M059J (cell line): ENCODE measurements at places on chromosomes 5 and 9. TPM values are rescaled to one million over a fixed set of nuclear protein-coding genes. Genes with fewer than 3 reads are reported as not detected.
A peak's percentile ranks its signal among the peaks of the same experiment; 100 is the strongest.

DNA sequence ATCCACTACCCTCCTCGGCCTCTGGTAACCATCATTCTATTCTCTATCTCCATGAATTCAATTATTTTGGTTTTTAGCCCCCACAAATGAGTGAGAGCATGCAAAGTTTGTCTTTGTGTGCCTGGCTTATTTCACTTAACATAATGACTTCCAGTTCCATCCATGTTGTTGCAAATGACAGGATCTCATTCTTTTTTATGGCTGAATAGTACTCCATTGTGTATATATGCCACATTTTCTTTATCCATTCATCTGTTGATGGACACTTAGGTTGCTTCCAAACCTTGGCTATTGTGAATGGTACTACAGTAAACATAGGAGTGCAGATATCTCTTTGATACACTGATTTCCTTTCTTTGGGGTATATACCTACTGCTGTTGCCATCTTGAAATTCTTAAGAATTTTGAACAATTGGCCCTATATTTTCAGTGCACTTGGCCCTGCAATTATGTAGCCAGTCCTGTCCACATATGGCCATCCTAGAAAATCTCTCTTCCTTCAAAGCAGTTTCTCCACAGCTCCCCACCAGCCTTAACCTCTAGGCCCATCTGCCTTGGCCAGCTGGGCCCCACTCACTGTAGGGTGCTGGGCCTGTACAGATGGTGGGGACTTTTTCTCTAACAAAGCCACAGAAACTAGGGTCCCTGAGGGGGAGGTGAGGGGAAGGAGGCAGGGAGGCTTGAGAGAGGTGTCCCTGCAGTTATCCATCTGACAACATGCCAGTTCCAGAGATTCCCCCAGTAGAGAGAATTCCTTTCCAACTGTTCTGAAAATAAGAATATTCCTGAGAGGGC is 81.9 kb upstream of the LHFPL2 start:
- no peak for DNase-seq

The C6 gene
- 0.17 and 1.6 TPM in 2 replicates for total RNA-seq

The CREBRF gene
- 3.0 and 11.6 TPM in 2 replicates for total RNA-seq

The SPATA31E1 gene
- total RNA-seq, result not detected in 2 replicates

GRCh38 chr5:11903614-11904264 is 507 bp downstream of the CTNND2 start:
- DNase-seq, result peak; percentile 21
